ENCODE measurements at places on chromosomes 1 and 21.

DNA sequence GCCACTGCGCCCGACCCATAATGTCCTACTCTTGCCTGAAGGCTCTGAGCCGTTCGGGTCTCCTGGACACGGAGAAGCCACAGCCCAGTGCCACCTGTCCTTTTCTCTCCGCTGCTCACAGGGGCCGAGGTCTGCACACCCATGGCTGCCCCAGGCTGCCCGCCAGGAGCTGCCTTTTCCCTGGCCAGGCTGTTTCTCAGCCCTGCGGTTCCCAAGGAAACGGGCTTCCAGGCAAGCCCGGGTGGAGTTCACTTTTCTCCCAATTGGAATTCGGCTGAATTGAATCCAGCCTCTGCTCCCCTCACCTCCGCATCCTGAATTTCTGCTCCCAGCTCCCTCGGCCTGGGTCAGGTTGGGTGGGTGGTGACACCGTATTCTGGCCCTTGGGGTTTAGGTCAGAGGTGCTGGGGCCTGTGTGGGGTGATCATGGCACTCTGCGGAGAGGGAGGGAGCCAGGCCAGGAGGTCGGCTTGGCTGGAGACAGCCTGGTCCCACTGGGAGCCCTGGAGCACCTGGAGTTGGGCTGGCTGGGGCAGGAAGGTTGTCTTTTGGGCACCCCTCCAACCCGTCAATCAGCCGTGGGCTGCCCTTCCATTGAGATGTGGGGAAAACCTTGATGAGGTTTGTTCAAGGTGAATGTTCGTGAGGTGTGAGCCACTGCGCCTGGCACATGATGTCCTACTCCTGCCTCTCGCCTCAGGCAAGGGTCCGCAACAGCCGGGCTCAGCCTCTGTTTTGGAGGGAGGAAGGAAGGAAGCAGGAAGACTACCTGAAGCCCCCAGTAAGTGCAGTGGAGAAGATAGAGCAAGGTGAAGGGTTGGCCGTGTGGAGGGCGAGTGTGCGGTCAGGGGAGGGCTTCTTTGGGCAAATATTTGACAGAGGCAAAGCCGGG lies 25.1 kb downstream of the RRP1 start:
- DNase-seq: no peak

- DNase-seq: no peak
Measured at GRCh38 chr1:59596432-59596831, 218.3 kb upstream of the HOOK1 start.

DNA sequence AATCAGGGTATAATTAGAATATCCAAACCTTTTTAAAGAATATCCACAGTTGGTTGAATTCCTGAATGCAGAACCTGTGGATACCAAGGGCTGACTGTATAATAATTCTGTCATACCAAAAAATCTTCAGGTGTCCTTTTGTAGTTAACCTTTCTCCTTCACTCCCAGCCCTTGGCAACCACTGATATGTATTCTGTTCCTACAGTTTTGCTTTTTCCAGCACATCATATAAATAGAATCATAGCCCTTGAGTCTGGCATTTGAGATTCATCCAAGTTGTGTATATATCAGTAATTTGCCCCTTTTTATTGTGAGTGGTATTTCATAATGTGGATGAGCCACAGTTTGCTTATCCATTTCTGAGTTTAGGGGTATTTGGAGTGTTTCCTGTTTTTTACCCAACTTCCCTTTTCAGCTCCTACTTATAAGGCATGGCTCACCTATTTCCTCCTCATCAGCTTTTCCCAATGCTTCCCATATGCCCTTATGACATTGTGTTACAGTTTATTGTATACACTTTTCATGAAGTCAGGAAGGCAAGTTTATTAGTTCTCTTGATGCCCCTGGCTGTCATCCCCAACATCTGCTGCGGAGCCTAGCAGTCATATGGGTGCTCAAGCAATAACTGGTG lies 35.0 kb upstream of the AGO1 start:
- DNase-seq: no peak

DNA sequence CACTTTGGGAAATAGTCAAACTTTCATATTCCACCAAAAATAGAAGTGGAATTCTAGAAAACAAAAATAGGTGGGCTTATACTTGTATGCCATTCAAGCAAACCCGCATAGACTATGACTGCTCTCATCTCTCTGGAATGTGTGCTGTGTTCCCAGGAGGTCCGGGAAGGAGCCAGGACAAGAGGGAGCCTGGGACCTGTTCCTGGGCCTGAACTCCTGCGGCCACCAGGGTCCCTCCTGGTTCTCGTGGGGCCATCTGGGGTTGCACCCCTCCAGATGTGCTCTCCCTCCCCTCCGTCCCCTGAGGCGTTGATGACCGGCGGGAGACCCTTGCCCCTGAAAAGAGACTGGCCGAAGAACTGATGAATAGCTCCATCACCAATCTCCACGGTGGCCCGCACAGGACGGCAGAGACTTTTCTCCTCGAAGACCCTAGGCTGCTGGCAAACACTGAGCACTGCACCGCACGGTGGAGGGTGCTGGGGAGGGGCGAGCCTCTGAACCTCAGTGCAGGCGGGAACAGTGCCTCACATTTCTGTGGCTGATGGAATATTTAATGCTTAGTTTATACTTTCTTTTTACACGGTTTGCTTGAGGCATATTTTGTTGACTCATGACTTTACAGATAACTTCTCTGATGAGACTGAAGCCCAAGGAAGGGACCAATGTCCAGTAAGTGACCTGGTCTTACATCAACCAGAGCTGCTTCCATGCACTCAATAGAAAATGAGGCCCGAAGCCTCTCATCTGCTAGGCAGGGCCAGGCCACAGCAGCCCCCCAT lies 9.6 kb upstream of the ADARB1 start:
- DNase-seq: no peak

Data from Caco-2 (cell line).